ENCODE measurements at places on chromosomes 7 and 10. TPM values are rescaled to one million over a fixed set of nuclear protein-coding genes. Genes with fewer than 3 reads are reported as not detected.

SLC29A4 gene
- 0.38 TPM for total RNA-seq

CPA2 gene
- total RNA-seq: 0.14 TPM

TRIM74 gene
- total RNA-seq: 0.09 TPM

ANLN gene
- total RNA-seq: 28.8 TPM

CASD1 gene
- 20.2 TPM for total RNA-seq

GIMAP8 gene
- 6.1 TPM for total RNA-seq

IMPDH1 gene
- total RNA-seq: 11.3 TPM

HMX3 gene
- total RNA-seq: not detected

CPEB3 gene
- 0.76 TPM for total RNA-seq

SLF2 gene
- total RNA-seq: 26.3 TPM

NPSR1 gene
- total RNA-seq: 0.05 TPM

NKX2-3 gene
- 0.05 TPM for total RNA-seq

CCDC136 gene
- total RNA-seq: 4.5 TPM

VPS37D gene
- total RNA-seq: 1.2 TPM

ANKRD2 gene
- 0.05 TPM for total RNA-seq

AGBL3 gene
- total RNA-seq: 1.9 TPM

AZGP1 gene
- 0.76 TPM for total RNA-seq

CNTNAP2 gene
- 10.3 TPM for total RNA-seq

RFC2 gene
- total RNA-seq: 36.5 TPM

CPA4 gene
- total RNA-seq: 0.99 TPM

HABP2 gene
- 0.19 TPM for total RNA-seq

SLIT1 gene
- 5.9 TPM for total RNA-seq

BUD31 gene
- total RNA-seq: 102 TPM

UPF2 gene
- 22.7 TPM for total RNA-seq

GJD4 gene
- 0.09 TPM for total RNA-seq
